Activated naive CD4-positive, alpha-beta T cell treated with Interleukin-2 at 50 U/mL for 16 hours (primary cell): ENCODE measurements at places on chromosomes 11 and 22.

- DNase-seq: no peak
These were observed 455.1 kb upstream of the ARHGAP42 start for GRCh38 chr11:100232006-100232405.

DNA sequence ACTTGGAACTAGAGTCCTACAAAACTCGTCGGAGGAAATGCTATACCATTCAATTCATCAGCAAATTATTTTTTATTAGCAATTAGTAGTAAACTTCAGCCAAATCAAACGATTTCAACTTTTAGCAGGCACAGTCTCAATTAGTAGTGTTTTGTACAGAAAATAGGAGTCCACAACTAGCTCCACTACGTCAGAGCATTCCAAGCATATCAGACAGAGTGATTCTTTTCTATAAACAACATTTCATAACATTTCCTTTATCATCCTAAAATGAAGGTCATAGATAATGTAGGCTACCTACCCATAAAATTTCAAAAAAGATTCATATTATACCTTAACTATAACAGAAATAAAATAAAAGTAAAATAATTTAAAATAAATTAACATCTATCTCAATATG is 169.9 kb downstream of the KIF18A start:
- DNase-seq: no peak

DNA sequence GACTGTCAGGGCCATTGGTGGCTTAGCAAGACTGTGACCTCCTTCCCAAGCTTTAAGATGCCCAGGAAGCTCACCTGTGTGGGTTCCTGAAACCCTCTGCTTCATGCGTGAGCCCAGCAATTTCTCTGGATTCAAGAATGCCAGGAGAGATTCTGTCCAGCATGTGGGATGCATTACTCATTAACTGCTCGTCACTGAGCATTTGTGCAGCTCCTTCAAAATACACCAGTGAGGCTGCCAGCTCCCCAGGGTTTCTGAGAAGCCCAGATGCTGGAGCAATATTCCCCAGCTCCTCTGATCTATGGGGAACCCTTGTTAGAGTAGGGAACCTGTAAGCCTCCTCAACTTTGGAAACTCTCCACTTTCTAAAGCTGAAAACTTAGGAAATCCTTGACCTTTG is 126.5 kb downstream of the CHST1 start:
- DNase-seq: no peak

- DNase-seq: no peak
These were observed 126.4 kb upstream of the C11orf58 start for GRCh38 chr11:16611926-16612565.
